Stromal cell of bone marrow (primary cell): ENCODE measurements at places on chromosomes 12 and 14.
A peak's percentile ranks its signal among the peaks of the same experiment; 100 is the strongest.

DNA sequence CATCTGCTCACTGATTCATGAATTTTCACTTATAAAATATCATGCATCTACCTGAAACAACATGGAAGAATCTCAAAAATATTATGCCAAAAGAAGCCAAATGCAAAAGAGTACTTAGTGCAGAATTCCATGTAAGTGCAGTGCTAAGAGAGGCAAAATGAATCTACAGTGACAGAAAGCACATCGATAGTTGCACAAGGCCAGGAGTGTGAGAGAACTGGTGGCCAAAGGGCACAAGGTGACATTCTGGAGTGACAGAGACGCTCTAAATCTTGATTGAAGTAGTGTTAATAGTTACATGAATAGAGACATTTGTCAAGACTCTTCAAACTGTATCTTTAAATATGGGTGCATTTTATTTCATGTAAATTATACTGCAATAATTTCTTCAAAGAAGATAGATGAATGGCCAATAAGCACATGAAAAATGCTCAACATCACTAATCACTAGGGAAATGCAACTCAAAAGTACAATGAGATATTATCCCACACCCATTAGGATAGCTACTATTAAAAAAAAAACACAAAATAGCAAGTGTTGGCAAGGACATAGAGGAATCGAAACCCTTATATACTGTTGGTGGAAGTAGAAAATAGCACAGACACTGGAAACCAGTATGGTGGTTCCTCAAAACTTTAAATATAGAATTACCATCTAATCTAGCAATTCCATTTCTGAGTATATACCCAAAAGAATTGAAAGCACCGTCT is 71.7 kb upstream of the KICS2 start:
- no peak for DNase-seq

GRCh38 chr12:4288296-4289131 is 15.0 kb downstream of the CCND2 start:
- DNase-seq = no peak

DNA sequence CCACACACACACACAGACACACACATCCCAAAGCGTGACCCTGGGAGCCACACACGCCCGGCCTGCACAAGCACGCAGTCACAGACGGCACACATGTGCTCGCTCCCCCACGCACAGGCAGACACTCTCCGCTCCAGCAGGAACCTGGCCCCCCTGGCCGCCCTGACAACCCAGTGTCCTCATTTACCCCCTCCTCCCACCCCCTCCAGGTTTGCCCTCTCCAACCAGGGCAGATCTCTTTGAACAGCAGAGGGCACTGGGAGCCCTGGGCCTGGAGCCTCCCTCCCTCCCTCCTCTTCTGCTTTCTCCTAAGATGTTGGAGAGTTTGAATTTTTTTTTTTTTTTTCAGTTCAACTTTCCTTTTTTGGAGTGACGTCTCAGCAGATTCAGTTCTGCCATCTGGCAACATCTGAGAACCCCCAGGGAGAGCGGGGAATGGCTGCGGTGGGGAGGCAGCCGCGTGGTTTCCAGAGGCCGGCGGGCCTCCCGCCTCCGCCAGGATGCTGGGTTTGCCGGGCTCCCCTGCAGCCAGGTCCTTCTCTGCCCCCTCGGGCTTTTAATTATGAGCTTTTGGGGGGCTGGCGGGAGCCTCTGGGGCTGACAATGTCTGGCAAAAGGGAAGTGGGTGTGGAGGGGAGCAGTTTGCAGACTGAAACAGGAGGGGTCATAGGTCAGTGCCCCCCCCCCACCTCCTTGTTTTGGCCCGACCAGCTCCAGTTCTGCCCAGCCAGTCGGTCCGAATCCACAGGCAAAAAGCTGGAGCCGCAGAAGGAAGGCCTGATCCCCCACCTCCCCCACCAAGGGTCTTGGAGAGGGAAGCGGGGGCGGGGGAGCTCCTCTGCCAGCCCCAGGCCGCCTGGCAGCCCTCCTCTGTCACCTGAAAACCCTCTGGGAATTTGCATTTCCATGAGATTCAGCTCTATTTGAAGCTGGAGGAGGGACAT is 1.3 kb upstream of the NCOR2 start:
- DNase-seq = peak; percentile 93

DNA sequence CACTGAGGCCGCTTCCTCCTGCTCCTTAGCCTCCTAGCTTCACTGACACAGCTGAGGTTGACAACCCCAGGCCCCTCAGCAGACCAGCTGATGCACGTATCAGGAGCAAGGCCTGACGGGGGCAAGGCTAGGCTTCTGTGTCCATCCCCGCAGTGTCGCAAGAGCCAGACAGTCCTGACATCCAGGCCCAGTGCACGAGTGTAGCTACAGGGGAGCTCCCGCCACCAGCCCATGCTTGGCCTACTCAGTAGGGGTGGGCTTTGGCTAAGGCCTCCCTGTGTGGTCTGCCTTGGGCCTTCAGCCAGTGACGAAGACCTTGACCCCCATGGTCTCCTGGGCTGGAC is 179.1 kb downstream of the DPF3 start:
- no peak for DNase-seq

DNA sequence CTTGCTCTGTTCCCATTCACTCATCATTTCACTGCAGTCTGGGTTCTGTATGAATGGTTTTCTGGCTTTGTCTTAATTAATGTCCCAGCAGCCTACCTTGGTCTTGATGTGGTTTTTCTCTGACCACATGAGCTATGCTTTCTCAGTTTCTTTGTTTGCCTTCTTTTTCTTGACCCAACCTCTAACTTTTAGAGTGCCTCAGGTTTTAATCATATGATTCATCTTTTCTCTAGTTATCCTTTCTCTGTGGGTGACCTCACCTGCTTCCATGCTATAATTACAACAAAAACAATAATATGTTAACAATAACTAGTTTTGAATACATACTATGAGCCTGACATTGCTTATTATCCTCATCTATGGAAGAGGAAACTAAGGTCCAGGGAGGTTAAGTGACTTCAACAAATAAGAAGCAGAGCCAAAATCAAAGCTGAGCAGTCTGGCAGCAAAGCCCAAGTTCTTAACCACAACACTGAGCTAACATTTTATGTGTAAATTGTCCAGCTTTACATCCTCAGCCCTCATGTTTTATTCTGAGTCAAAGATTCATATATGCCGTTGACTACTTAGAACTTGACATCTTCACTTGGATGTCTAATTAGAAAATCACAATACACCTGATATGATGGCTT is 4.7 kb upstream of the EPYC start:
- no peak for DNase-seq

GRCh38 chr14:77616133-77616453 is 344 bp downstream of the SPTLC2 start:
- no peak for DNase-seq

DNA sequence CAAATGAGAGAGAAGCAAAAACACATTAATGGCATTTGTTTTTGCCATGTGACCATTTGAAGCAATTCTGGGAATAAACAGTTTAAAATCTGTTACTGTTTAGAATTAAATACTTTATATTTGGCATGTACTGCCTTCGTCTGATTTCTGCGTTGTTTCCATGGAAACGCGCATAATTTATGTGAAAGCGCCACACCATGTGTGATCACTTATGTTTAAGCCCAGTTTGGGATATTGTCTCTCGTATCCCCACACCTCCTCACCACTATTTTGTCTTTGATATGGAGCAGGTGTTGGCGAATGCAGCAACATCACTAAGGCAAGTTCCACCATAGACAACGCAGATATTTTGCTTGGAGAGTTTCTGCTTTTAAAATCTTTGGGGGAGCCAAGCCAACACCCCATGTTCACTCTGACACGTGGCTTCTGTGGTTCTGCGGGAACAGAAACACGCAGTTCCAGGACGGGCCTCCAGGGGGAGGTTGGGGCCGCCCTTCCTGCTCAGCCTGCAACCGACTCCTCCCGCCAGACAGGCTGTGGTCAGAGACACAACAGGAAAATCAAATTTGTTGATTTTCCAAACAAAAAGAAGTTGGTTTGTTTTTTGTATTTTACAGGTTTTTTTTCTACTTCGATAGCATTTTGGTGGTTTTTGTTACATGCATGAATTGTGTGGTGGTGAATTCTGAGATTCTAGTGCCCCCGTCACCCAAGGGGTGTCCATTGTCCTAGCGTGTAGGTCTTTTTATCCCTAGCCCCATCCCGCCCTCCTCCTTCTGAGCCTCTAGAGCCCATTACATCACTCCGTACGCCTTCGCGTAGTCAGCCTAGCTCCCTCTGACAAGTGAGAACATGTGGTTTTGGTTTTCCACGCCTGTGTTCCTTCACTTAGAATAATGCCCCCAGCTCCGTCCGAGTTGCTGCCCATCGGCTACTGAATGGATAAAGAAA is 101.9 kb upstream of the SFSWAP start:
- DNase-seq = peak; percentile 20

DNA sequence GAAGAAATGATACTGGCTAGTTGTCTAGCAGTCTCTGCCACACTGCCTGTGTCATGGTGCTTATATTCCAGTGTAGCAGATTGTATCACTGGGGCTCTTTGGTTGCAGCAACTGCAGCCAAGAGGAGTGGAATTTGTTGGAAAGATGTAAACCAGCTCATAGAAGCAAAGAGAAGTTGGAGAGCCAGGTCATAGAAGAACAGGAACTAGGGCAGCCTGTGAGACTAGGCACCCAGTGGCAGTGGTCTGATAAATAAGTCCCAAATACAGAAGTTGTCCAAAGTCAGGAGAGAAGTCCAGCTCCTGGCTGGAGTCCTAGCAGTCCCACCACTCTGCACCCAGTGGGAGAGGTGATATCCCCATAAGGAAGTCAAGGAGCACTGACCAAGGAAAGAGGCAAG is 172.5 kb upstream of the ARID2 start:
- no peak for DNase-seq

- no peak for DNase-seq
Observed at GRCh38 chr12:30967026-30967425, 40.5 kb downstream of the TSPAN11 start.

DNA sequence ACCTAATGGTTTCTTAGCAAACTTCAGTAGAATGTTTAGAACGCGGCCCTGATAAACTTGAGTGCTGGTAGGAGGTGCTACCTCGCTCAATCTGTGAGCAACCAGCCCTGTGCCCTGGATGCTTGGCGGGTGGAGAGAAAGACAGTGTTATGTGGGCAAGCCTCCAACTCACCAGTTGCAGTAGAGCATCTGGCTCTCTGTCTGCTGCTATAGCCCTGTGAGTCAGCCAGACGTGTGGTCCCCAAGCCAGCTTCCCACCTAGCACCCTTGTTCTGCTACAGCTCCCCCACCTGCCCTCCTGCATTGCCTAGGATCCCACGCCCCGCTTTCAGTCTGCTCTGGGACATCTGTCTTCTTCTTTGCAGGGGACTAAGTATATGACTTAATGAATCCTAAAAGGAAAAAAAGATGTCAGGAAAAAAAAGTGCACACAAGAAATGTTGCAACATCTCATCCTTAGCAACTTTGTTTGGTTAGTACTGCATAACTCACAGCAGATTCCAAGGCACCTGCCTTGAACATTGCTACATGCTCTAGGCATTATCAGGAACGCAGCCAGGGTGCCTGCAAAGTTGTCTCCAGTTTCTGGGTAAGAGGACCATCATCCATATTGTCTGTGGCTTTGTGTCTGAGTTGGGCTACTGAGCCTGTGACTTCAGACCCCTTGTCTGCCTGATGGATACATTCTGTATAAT is 13.6 kb downstream of the SNRNP35 start:
- no peak for DNase-seq

DNA sequence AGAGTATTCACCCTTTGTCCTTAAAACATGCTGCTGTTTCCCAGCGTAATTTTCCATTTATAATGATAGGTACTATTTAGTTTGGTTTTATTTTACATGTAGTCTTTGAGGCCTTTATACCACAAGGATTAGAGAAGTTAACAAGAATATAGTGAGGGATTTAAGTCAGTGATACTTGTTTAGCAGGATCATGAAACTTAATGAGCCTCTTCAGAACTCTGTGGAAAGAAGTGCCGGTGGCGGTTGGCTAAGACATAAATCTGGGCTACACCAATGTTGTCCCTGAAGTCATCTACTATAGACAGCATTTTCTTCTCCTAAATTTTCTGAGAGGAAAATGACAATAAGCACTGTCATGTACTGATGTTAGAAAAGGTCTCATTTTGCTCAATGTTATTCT is 1226.0 kb upstream of the SEL1L start:
- DNase-seq = no peak

GRCh38 chr14:100950024-100950423 is 46.5 kb upstream of the RTL1 start:
- no peak for DNase-seq

DNA sequence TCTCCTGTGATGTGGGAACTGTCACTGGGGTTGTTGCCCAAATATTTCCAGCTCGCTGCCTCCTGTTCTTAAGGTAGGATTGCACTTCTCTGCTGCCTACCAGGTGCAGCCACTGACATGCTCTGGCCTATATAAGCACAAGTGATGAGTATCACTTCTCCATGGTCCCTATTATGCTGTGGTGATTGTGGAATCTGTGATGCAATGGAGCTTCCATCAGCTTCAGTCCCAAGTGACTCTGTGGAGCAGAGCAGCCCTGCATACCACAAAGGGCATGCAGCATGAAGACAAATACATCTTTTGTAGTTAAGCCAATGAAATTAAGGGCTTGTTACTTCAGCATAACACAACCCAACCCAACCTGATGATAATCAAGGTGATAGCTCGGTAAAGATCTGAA is 43.5 kb downstream of the CKAP4 start:
- DNase-seq = no peak

DNA sequence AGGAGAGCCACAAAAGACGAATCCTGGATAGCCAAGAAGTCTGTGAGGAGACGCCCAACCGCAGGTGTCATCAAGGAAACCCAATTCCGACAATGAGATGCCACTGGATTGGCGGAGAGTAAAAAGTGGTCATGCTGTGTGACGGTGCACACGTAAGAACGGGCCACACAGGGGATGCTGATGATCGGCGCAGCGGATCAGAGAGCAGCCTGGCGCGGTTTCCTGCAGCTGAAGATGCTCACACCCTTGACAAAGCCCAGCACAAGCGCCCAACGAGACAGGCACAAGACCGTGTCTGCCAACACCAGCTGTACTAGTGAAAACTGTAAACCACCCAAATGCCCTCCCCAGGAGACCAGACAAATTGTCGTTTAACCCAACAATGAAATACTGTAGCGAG is 55.8 kb downstream of the CCDC85C start:
- DNase-seq = no peak

DNA sequence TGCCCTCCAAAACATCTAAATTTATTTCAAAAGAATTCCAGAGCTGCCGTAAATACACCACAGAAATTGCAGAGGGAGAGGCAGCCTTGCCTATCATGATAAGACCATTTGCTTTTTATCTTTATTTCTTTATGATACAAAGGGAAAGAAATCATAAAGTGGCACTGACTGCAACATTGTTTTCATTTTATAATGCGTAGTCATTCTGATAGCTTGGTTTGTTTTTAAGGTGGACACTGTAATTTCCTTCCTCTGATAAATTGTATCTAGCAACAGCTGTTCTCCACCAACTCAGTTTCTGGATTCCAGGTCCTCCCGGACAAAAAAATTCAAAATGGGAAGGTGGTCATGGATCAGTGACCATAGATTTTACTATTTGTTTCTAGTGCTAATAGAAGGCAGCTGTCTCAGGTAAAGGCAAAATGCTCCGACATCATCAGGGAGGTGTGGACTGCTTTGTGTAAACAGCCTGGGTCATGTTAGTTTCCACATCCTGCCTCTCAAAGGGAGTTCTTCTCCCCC is 623 bp upstream of the TSPAN8 start:
- no peak for DNase-seq
